Retina (tissue), 1 donor: ENCODE measurements at places on chromosomes 12 and 14.

DNA sequence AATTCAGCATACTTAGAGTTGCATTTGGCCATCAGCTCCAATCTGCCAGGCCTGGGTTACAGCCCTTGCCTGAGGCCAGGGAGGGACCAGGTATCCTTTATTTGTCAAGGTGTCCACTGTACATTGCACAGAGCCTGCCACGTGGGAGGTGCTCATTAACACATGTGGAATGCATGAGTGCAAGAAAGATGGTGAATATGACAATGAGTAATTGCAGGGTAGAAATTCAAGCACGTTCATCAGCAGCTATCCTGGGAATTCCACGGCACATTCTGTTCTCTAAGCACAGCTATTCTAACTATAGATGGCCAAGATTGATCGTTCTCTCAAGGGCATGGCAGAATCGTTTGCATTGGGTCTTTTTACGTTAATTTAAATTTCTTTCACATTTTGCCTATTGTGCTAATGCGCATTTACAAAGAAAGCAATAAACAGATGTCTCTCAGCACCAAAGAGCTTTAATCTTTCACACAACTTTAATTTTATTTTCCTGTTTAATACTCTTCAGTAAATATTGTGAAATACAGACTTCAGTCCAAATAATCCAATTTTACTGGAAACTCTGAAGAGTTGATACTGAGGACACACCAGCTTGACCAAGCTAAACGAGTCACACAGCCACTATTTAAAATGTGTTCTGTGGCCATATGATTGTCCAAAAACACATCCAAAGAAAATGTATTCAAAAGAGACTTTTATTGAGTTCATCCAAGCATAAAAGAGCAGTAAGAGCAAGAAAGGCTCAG lies 1025.7 kb upstream of the TMEM132C start:
- no peak for DNase-seq

- no peak for DNase-seq
Measured at GRCh38 chr12:105337391-105337790, 6.9 kb downstream of the C12orf75 start.

DNA sequence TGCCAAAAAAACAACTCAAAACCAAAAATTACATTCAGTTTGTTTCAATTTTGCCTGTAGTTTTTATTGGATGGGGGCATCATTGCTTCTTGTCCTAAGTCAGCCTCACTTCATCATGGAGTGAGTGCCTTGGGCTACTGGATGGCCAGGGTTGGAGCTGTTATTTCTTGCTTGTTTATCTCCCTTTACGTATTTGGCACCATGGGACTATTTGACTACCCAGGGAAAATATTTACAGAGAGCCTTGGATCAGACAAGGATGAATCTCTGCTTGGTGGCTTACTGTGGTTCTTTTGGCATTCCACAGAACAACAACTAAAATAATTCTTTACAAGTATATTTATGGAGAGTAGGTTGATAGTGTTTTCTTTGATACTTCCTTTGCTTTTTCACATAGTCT lies 160.8 kb upstream of the SEL1L start:
- DNase-seq: no peak

DNA sequence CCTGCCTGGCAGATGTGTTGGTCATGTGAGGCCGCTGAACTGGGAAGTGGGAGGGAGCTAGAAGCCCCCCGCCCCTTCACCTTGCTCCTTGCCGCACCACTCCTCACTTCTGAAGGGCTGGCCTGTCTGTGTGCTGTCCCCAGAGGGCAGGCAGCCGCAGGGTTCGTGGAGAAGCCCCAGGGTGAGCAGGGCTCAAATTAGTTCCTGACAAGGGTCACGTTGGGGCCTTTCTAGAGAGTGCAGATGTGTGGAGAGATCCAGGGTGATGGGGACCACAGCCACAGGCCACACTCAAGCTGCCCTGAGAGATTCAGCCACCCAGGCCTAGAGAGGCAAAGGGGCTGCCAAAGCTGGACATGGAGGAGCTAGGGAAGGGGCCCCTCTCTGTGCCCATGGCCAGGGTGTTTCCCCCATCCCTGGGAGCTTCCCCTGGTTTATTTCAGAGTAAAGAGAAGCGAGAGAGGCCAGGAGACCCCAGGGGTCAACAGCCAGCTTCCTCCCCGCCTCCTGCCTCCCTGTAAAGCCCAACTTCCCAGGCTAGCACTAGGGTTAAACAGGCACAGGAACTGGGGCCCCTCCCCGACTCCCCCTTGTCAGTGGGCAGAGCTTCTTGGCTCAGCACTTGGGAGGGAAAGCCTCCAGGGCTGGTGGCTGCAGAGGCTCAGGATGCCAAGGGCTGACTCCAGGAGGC lies 16.2 kb downstream of the SLC25A29 start:
- peak; percentile 4 for DNase-seq

- peak; percentile 57 for DNase-seq
Measured at GRCh38 chr14:72559202-72559601, 334.7 kb downstream of the DPF3 start.

DNA sequence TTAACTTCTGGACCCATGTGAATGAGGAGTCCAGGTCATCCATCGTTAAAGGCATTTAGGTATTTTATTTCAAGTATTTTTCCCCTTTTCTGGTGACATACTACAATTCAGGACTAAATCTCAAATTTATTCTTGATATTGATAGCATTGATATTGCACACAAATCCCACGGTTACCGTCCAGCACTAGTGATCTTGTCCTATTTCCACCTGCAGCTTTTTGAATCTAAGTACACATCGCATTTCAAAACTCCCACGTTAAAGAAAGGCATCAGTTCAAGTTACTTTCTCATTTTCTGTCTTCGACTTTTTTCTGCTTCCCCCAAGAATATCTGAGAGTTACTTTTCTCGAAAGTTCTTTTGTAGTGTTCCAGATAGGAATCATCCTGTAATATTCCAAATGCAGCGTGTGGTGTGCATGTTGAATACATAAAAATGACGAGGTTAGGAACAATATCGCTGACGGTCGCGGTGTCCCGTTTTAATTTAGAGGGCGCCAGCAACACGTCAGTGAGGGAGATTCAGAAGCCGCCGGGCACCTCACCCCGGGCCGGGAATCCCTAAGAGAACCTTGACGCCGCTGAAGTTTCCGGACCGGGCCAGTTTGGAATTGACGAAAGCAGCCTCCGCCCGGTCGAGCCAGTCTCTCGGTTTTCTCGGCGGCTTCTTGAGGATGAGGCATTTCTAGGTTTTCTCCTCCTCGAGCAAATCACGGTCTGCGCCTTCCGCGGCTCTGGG lies 569 bp upstream of the RGS6 start:
- peak; percentile 48 for DNase-seq

DNA sequence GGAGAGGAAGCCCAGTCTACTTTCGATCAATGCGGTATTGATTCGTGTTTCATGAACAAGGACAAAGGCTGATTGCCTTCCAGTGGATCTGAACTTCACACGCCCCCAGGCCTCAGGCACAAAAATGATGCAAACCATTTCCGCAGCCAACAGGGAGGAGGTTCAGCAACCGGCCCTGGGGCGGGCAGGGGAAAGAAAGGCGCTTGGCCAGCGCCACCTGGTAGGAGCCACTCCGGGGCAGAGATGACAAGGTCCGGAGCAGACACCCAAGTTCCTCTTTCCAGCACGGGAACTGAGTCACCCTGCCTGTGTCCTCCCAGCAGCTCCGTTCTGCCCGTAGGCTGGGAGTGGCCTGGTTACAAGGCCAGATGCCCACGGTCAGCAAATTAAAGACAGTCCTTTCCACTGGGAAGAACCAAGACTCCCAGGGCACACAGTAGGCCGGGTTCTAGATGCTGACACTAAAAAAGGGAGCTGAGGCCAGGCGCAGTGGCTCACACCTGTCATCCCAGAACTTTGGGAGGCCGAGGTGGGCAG lies 136.3 kb downstream of the SCARB1 start:
- DNase-seq: peak; percentile 72

GRCh38 chr14:63277591-63278183 lies 41.0 kb downstream of the GPHB5 start:
- DNase-seq: no peak

GRCh38 chr12:92571844-92572543 lies 130.8 kb upstream of the PLEKHG7 start:
- no peak for DNase-seq

DNA sequence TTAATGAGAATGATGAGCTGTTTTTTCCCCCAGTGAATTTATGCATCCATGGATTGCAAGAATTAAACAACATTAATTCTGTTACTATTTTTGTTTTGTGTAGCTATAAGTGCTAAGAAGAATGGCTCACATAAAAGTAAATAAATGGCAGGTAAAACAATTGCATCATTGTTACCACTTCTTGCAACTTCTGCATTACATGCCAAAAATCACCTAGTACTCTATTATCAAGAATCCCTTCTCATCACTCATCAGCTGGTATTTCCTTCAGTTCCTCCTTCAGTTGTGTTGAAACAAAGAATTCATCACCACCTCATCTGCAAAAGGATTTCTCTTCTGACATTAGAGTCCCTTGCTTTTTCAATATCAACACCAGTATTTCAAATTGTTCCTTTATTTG lies 773 bp downstream of the A2M start:
- DNase-seq: no peak

DNA sequence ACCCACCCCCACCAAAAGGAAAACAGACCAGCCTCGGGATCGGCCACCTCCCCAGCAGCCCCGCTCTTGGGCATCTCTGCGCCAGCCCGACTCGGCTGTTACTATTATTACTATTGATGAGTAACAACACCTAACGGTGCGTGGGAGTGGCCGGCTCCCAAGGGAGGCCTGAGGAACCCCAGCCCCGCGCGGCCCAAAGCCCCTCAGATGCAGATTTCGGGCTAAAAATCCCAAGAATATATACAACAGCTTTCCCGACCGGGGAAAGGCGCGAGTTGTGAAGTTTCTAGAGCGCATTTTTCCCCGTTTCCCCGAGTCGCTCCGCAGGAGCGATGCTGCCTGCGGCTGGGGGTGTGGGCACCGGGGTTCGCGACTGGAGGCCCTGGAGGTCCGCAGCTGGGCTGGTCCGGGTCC lies 565 bp downstream of the NT5DC3 start:
- DNase-seq: no peak

DNA sequence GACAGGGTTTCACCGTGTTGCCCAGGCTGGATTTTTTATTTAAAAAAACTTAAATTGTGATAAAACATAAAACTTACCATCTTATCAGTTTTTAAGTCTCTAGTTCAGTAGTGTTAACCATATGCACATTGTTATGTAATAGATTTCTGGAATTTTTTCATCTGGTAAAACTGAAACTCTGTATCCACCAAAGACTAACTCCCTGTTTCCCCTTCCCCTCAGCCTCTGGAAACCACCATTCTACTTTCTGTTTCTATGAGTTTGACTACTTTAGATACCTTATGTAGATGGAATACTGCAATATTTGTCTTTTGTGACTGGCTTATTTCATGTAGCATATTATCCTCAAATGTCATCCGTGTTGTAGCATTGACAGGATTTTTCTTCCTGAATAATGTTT lies 12.8 kb upstream of the PLEKHG3 start:
- no peak for DNase-seq

GRCh38 chr12:19872621-19873540 lies 433.6 kb downstream of the AEBP2 start:
- DNase-seq: no peak
